ENCODE measurements at places on chromosomes 5 and 9.

DNA sequence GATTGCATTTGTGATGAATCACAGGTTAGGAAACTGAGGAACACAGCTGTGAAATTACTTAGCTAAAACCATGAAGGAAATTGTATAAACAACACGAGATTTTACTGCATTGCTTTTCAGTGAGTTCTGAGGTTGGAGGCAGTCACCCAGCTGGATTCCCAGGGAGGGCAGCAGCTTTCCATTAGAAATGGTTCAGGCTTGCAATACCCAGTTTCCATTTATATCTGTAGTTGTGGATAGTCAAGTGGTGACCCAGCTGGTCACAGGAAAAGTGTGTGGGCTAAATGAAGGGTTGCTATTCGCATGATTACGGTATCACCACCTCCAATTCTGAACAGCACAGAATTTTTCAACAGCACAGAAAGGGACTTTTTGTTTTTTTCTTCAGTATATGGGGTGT, 34.3 kb upstream of the SPATA31D4 start:
- DNase-seq = no peak

DNA sequence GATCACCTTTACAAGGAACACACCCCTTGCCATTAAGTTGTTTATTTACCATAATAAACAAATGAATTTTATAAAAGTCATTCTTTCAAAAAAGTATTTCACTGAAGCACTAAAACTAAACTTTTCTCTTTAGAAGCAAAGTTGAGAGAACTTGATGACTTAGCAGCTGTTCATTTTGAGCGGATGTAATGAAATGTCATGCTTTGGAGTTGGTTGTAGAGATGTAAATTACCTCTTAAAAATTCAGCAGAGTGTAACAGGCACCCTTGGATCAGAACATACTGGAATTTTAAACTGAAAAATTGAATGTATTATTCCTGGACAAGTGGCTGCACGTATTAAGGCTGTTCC, 617.2 kb downstream of the PDE4D start:
- DNase-seq = no peak

DNA sequence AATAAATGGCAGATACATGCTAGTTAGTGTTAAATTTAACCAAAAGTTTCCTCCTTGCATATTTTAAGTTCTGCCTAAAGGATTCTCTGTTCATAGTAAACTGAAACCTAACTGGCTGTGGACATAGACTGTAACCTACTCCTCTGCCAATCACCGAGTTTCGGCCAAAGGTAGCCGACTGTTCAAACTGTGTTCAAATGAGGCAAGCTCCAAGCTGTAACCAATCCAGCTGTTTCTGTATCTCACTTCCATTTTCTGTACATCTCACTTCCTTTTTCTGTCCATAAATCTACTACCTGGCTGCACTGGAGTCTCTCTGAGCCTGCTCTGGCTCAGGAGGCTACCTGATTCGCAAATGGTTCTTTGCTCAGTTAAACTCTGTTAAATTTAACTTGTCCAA, 44.1 kb downstream of the KCNV2 start:
- DNase-seq = peak; percentile 7

DNA sequence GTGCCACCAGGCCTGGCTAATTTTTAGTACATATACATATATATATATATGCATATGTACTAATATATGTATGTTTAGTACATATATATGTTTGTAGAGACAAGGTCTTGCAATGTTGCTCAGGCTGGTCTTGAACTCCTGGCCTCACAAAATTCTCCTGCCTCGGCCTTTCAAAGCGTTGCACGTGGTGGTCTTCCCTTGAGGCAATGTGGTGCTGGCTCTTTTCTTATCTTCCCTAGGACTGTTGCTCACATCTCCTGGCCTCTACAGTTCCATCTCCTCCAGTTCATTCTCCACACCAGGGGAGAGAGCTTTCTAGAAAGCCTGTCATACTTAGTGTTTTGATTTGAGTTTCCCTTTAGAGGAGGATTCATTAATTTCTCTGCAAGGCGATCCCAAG, 28.9 kb upstream of the TGFBR1 start:
- no peak for DNase-seq

DNA sequence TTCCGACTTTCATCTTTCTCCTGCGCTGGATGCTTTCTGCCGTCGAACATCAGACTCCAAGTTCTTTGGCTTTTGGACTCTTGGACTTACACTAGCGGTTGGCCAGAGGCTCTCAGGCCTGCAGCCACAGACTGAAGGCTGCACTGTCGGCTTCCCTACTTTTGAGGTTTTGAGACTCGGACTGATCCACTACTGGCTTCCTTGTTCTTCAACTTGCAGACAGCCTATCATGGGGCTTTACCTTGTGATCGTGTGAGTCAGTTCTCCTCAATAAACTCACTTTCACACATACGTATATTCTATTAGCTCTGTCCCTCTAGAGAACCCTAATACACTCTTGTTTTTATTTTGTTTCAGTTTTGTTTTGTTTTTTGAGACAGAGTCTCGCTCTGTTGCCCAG, 10.3 kb downstream of the FKBP15 start:
- no peak for DNase-seq

DNA sequence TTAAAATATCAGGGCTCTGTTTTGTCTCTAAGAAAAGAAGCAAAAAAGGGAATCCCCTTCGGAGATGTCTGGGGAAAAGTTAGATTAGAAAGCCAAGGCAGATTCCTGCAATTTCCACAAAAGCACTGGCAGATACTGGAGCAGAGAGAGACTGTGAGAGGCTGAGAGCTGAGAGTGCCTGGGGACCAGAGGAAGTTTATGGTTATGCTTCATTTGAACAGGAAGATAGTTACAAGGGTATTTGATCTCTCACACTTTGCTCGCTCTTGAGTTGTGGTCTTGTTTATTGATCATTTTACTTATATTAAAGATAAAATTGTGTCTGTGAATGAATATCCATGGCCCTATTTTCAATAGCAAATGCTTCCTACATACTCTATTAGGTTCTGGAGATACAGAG, 32.8 kb upstream of the FAM81B start:
- DNase-seq = no peak

DNA sequence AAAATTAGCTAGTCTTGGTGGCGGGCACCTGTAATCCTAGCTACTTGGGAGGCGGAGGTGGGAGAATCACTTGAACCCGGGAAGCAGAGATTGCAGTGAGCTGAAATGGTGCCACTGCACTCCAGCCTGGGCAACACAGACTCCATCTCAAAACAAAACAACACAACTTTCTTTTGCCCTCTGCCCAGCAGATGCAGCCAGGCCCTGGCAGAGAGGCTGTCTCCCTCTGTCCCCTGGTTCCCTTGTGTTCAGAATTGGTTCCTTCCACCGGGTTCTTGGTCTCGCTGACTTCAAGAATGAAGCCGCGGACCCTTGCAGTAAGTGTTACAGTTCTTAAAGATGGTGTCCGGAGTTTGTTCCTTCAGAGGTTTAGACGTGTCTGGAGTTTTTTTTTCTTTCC, 30.2 kb upstream of the CEP72 start:
- DNase-seq = no peak

GRCh38 chr5:148748702-148749392, 77.6 kb upstream of the ADRB2 start:
- no peak for DNase-seq

GRCh38 chr9:26357803-26358344, 534.7 kb downstream of the CAAP1 start:
- DNase-seq = no peak

GRCh38 chr9:2469681-2470221, 151.8 kb upstream of the VLDLR start:
- DNase-seq = no peak

DNA sequence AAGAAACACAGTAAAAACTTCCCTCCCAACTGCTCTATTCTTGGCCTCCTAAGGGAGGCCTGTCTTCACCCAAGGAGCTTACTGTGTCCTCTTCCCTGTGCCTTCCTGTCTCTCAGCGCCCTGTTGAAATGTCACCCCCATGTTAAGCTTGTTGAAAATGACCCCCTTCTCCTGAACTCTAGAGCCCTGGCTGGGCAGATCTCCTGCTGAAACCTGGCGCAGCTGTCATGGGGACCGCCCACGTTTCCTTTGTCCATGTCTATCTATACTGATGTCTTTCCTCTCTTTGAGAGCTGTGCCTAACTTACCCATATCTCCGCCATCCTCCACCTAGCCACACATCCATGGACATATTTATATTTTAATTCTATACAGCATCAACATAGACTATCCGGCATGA, 33.3 kb downstream of the PTCH1 start:
- no peak for DNase-seq

GRCh38 chr5:120532835-120533234, 68.7 kb downstream of the PRR16 start:
- no peak for DNase-seq

DNA sequence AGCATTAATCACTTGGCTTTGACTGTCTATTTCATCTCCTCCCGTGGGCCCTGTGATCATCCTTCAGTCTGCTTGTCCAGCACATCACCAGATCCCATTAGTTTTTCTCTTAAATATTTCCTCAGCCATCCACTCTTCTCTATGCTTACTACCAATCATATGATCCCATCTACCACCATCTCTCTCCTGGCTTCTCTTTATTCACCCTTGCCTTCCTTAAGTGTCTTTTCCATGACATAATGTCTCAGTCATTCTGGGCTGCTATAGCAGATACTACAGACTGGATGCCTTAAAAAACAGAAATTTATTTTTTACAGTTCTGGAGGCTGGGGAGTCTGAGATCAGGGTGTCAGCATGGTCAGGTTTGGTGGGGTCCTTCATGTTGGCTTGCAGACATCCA, 208.4 kb upstream of the PPP1R2B start:
- DNase-seq = no peak

- DNase-seq = no peak
These were observed 4.3 kb downstream of the SPATA24 start for GRCh38 chr5:139399501-139400121.

GRCh38 chr5:36576721-36577120, 29.7 kb upstream of the SLC1A3 start:
- no peak for DNase-seq

GRCh38 chr9:105069696-105070095, 141.7 kb upstream of the ABCA1 start:
- no peak for DNase-seq

DNA sequence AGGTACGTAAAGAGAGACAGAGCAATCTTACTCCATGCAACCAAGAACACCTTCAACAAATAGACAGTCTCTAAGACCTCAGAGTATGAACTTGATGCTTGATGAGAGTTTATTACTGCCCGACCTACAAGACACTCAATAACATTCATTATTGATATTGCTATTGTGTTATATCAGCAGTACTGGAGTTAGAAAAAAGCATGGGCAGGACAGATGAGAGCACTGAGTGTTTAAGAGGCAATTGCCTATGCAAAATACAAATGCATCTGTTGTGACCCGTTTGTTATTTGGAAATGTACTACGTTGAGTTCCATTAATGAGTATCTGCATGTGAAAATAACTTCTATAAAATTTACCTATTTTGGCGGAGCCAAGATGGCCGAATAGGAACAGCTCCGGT, 8.1 kb upstream of the MARCOL start:
- no peak for DNase-seq

DNA sequence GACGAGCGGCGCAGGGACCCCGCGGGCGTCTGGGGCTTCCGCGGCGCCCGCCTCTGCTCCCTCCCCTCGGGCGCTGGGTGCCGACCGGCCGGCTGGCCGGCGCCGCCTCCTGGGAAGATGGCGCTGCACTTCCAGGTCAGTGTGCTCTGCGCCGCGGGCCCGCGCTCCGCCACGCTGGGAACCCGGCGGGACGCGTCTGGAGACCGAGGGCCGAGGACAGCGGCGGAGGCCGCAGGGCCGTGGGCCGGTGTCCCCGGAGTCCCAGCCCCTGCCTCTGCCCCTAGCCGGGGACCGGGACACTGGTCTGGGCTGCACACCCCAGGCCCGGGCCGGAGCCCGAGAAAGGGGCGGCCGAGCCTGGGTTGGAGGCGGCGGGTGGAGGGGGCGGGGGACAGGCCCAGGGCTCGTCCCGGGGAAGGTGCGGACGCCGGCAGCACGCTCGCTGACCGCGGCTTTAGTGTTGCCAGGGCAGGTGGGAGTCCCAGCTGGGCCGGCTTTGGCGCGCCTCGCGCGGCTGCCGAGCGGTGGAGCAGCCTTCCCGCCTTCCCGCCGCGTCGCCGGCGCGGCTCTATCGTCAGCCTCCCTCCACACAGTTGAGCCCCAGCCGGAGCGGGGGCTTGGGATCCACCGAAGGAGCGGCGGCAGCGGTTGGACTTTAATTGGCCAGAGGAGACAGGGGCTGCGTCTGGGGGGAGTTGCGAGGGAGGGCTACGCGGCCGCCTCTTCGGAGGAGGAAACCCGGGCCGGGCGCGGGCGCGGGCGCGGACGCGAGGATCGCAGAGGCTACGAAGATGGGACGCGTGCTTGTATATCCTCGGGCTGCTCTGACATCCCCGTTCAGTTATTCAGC, at the start of gene RANBP17:
Gene RANBP17 (plus strand): TSS at position 102 of the 850 bp plus-strand sequence.
- DNase-seq = no peak

DNA sequence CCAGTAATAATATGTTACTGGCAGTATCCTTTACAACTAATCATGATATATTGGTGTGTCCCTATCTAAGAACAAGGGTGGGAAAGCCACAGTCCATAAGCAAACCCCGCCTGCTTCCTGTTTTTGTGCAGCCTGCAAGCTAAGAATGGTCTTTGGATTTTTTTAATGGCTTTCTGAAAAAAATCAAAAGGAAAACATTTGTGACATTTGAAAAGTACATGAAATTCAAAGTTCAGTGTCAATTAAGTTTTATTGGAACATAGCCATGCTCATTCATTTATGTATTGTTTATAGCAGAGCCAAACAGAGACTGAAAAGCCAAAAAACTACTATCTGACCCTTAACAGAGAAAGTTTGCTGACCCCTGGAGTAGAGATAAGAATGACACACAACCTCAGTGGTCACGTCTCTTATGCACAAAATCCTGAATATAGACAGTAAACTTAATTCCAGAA, 12.8 kb upstream of the TMEM245 start:
- no peak for DNase-seq

- DNase-seq = no peak
These were observed 7.3 kb upstream of the S1PR3 start for GRCh38 chr9:88983865-88984542.

GRCh38 chr9:8718121-8718725, 918.6 kb upstream of the DMAC1 start:
- no peak for DNase-seq

- no peak for DNase-seq
These were observed 428.1 kb downstream of the EFNA5 start for GRCh38 chr5:107242411-107243219.

DNA sequence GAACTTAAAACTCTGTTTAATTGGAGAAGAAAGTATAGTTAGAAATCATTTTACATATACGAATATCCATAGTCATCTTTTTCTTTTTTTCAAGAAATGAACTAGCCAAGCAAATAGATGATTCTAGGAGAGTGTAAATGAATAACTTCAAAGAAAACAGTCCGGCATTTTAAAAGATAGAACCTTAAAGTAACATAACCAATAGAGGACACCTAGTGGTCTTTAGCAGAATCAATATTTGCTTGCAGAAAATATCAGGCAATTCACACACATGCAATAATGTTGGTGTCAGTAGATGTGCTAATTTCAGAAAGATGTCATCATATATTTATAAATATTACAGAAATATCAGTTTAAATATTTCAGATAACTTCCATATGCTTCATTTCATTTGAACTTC, 57.1 kb downstream of the HCN1 start:
- DNase-seq = no peak

GRCh38 chr5:33890131-33891032, 1.4 kb downstream of the ADAMTS12 start:
- DNase-seq = no peak

Measured in GM19239 (cell line).